ENCODE measurements at places on chromosomes 2 and 18. TPM values are rescaled to one million over a fixed set of nuclear protein-coding genes. Genes with fewer than 3 reads are reported as not detected.

GRCh38 chr2:236799391-236800026 is 229.9 kb downstream of the ACKR3 start:
- no peaks in the 10 kb centered on the region for H3K4me1 ChIP-seq
- H3K27me3 ChIP-seq: no peaks in the 10 kb centered on the region
- no peaks in the 10 kb centered on the region for H3K36me3 ChIP-seq
- DNase-seq: no peak
- H3K27ac ChIP-seq: no peak overlapping the region

- DNase-seq: no peak
- H3K4me3 ChIP-seq: no peak overlapping the region
- no peaks in the 10 kb centered on the region for H3K4me1 ChIP-seq
- no peak overlapping the region for H3K27ac ChIP-seq
- H3K36me3 ChIP-seq: no peaks in the 10 kb centered on the region
- H3K27me3 ChIP-seq: no peaks in the 10 kb centered on the region
Measured at GRCh38 chr2:98102878-98103277, 15.9 kb downstream of the VWA3B start.

GRCh38 chr2:104582471-104582870 is 271.4 kb upstream of the POU3F3 start:
- no peaks in the 10 kb centered on the region for H3K27me3 ChIP-seq
- no peak overlapping the region for H3K4me3 ChIP-seq
- H3K36me3 ChIP-seq: no peaks in the 10 kb centered on the region
- H3K4me1 ChIP-seq: no peaks in the 10 kb centered on the region

The WDR75 gene
- 28.9 TPM for total RNA-seq

The EML6 gene
- 2.7 TPM for total RNA-seq
